ENCODE measurements at places on chromosomes 3 and 15. TPM values are rescaled to one million over a fixed set of nuclear protein-coding genes. Genes with fewer than 3 reads are reported as not detected.

Gene CACNA2D2
- polyA plus RNA-seq: 5.8 TPM

Gene CCDC54
- polyA plus RNA-seq: 4.8 TPM

Gene POLQ
- polyA plus RNA-seq: 3.1 TPM

Gene DZIP1L
- polyA plus RNA-seq: 9.0 TPM

Gene NEK10
- polyA plus RNA-seq: 4.2 TPM

Gene GOLGA6D
- 0.54 TPM for polyA plus RNA-seq

Gene CLCN2
- 3.1 TPM for polyA plus RNA-seq

Gene NOX5
- polyA plus RNA-seq: 0.17 TPM

Gene A4GNT
- not detected for polyA plus RNA-seq

Gene ABI3BP
- 358 TPM for polyA plus RNA-seq

Gene CIB1
- polyA plus RNA-seq: 25.5 TPM

Gene CATSPER2
- 1.1 TPM for polyA plus RNA-seq

Gene CCDC33
- polyA plus RNA-seq: not detected

Gene FAH
- polyA plus RNA-seq: 13.4 TPM

DNA sequence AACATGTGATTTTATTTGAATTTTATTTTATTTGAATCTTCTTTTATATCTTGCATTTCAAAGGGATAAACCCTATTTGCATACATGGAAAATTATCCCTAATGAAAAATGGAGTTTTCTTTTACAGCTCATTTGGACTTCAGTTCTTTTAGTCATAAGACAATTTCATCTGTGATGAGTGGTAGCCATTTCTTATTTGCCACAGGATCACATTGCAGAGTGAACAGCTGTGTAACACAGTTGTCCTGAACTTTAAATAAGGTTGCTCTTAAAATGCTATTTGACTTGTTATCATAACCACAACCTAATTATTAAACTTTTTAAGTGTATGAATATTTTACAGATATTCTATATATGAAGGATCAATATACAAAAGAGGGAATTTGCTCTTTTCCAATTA, 221.7 kb upstream of the ROPN1 start:
- no peak for DNase-seq

DNA sequence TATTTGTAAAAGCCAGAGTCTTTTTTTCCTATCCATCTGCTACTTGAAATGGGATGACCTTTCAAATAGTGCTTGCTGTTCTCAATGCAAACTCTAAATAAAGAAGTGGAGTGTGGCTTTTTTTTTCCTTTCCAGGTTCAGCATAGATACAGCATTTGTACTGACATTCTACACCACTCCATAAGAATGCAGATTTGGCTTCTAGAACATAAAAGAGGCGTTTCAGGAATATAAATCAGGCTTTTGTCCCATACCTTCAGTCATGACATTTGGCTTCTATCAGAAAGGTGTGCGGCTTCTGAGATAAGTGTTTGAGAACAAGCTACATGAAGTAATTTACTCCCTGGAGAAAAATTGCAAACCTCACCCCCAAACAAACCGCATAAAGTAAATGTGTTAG, 553.1 kb downstream of the FHIT start:
- no peak for DNase-seq

DNA sequence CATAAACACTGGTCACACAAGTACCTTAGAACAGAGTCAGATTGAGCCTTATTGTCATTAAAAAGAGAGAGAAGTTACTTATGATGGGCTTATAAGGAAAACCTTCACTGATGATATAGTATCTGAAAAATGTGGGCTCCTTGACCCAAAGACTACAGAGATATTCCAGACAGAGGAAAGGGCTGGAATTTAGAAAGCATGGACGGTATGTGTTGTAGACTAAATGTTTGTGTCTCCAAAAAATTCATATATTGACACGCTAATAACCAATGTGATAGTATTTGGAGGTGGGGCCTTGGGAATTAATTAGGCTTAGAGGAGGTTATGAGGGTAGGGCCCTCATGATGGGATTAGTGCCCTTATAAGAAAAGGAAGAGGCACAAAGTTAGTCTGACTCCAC, 61.0 kb upstream of the DAZL start:
- no peak for DNase-seq

GRCh38 chr3:11510001-11510340, 133.7 kb downstream of the VGLL4 start:
- peak; percentile 52 for DNase-seq

- DNase-seq: no peak
Observed at GRCh38 chr3:70753572-70753971, 441.1 kb upstream of the MDFIC2 start.

DNA sequence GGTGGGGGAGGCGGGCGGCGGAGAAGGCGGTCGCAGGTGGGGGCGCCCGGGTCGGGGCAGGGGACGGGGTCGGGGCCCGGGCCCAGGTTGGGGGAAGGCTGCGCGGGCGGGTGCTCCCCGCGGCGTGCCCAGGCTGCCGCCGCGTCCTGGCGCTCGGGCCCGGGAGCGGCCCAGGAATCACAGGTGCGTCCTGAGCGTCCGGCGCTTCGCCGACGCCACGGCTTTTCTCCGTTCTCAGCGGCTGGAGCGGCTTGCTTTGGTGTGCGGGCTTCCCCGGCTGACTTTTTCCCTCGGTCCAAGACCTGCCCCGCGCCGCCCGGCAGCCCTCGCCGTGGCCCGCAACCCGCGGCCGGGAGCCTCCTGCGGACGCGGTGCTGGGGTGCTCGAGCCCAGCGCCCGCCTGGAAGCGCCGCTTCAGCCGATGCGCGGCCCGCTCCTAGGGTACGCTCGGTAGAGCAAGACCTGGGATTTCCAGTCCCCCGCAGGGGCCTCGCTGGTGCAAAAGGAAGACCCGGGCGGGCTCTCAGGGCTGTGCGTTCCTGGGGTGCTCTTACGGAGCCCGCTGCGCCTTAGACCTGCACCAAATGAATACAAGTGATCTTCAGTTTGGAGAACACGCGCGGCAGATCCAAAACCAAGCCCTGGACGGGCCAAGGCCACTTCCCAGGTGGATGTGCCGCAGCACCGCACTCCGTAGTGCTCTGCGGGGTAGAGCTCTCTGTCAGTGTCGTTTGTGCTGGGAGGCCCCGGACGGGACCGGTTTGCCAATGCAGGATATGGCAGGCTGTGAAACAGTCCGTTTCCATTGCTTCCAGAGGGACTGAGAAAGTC, 639 bp downstream of the NIPA1 start:
- peak; percentile 22 for DNase-seq

DNA sequence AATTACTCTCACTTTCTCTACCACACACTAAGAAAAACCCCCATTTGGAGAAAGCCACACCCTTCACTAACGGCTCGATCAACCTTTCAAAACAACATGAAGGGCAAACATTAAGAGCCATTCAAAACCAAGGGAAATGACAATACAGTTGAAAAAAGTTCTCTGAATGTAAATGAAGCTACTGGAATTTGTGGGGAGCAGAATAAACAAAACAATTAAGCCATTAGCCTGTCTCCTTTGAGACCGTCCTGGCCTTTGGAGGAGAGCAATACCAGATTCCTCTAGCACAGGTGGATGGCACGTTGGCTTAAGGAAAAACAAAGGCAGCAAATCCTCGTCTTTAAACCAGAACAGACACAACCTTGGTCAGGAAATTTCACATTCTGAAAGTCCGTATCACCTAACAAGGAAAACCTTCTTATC, 18.7 kb downstream of the MYO1E start:
- DNase-seq: no peak

DNA sequence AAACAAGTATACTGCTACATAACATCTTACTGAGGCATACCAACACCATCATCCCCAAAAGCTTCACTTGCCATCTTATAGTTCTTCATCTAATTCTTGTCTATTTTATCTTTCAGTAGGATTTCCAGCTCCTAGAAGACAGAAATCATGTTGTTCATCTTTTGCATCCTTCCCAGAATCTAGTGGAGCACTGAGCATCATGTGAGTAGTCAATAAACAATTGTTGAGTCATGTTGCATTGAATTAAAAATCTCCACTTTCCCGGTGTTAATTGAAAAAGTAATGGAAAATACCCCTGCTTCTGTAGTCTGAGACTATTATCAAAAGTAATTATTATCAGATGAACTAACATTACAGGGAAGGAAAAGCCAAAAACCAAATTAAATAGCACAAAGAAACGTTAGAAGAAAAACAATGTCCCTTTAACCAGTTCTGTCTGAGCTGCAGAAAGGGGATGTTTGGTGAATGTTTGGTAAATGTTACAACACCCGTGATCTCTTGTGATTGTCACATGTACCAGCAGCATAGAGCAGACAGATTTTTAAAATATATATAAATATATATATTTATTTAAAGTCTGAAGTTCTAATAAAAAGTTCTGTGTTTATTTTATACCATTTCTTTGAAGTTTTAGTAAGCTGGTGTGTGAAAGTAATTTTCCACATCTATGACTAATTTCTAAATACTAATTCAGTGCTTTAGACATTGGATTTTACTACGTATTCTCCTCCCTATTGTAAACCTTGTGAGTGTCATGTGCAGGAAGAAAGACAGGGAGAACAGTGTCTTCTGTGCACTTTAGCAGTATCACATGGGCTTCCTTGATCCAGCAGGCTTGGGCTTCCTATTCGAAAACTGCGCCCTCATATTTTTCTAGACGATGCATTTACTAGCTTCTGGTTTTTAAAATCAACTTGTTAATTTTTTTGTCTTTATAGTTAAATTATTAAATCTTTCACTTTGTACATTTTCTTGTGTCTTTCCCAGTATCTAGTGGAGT, 85.6 kb downstream of the RAP2B start:
- peak; percentile 15 for DNase-seq

GRCh38 chr15:73957276-73957675, 31.0 kb downstream of the LOXL1 start:
- no peak for DNase-seq

- DNase-seq: peak; percentile 46
Observed at GRCh38 chr3:9291821-9292410, 42.5 kb upstream of the SRGAP3 start.

GRCh38 chr3:159731254-159731653, 257.4 kb upstream of the IL12A start:
- no peak for DNase-seq

DNA sequence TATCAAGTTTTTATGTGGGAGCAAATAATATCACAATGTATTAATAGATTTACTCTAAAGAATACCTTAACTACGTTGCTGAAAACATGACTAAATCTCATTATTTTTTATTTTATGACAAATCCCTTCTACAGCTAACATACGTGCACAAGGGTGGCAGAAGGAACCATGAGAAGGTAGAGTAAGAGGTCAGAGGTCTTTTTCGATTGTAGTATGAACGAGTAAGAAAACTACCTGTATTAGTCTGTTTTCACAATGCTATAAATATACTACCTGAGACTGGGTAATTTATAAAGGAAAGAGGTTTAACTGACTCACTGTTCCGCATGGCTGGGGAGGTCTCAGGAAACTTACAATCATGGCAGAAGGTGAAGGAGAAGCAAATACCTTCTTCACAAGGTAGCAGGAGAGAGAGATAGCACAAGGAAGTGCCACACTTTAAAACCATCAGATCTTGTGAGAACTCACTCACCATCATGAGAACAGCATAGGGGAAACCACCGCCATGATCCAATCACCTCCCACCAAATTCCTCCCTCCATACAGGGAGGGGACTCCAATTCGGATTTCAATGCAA, 95.3 kb downstream of the SUCLG2 start:
- DNase-seq: no peak

- DNase-seq: no peak
Observed at GRCh38 chr15:43194795-43195194, 9.6 kb downstream of the CCNDBP1 start.

- no peak for DNase-seq
Observed at GRCh38 chr15:64772488-64772887, 2.9 kb downstream of the RBPMS2 start.

GRCh38 chr3:108485146-108485545, 25.2 kb downstream of the MYH15 start:
- no peak for DNase-seq

DNA sequence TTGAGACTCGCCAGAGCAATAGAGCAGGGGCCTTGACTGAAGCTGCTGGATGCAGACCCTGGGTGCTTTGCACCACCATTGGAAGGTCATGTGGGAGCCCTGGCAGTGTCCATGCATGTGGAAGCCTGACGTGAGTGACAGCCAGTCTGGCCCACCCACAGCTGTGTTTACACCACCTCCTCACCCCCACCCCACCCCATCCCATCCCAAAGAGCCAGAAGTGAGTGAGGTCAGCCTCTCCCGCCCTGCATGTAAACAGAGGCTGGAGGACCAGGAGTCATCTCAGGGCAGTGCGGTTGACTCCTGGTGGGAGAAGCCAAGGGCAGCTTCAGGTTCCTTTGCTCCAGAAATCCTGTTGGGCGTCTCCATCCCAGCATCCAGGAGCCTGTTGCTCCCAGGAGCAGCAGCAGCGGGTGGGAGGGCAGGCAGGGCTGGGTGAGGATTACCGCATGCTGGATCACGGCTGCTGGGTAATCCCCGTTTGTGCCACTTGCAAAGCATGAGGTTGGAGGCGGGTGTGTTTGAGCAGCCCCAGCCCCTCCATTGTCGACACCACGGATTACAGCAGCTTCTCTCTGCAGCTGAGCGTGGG, 44.6 kb downstream of the CORO2B start:
- no peak for DNase-seq

DNA sequence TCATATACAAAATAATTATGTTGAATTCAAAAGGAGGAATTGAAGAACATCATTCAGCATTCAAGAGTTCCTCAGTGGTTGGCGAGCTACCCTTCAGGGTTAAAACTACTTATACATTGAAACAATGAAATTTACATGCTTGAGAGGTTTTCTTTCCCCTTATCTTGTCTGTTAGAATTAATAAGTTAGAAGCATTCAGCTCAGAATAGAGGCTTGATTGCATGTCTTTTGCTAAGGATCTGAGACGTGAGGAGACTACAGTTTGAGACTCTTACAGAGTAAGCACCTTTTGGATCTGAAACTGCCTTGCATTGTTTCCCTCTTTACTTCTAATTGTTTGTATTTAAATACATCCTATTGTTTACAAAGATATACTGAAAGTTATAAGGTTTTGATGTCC, 157.6 kb downstream of the NSUN3 start:
- no peak for DNase-seq
